ENCODE measurements at places on chromosomes 1 and 21.

DNA sequence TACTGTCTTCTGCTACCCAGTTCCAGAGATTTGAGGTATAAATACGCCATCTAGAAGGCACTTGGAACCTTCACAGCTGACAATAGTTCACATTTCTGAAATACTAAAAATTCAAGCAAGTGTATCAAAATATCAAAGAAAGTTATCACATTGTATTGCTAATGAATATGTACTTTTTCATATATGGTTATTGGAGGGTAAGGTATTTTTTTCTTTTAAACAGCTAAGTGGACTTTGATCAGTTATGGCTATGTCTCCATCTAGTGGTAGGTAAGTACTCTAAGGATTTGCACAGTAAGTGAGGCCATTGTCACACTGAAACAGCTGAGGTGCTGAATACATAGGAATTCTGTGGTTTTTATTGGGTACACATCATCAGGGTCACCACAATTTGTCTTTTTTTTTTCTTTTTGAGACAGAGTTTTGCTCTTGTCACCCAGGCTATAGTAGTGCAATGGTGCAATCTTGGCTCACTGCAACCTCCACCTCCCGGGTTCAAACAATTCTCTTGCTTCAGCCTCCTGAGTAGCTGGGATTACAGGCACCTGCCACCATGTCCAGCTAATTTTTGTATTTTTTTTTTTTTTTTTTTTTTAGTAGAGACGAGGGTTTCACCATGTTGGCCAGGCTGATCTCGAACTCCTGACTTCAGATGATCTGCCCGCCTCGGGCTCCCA is 49.1 kb upstream of the CR2 start:
- no peak for DNase-seq

- DNase-seq, result no peak
Measured at GRCh38 chr1:207155028-207155427, 51.0 kb downstream of the C4BPA start.

DNA sequence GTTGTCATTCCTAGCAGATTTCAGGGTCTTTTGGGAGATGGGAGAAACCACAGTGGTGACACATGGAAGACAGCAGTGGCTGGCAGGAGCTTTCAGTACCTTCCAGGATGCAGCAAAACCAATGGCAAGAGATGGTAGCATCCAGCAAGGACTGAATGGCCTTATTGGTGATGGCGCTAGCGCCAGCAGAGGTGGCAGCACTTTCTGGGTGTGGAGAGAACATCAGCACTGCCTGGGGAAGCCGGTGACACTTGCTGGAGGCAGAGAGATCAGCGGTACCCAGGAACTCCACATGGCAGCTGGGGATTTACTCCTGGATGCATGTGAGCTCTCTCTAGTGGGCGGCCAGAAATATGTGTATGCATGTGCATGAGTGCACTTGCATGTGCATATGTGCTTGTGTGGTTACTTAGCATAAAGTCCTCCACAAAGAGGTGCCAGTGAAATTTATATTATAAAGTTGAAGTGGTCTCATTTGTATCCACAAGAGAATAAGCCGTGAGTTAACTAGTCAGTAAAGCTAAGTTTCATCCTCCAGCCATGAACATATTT is 364.7 kb downstream of the LMX1A start:
- DNase-seq, result no peak

DNA sequence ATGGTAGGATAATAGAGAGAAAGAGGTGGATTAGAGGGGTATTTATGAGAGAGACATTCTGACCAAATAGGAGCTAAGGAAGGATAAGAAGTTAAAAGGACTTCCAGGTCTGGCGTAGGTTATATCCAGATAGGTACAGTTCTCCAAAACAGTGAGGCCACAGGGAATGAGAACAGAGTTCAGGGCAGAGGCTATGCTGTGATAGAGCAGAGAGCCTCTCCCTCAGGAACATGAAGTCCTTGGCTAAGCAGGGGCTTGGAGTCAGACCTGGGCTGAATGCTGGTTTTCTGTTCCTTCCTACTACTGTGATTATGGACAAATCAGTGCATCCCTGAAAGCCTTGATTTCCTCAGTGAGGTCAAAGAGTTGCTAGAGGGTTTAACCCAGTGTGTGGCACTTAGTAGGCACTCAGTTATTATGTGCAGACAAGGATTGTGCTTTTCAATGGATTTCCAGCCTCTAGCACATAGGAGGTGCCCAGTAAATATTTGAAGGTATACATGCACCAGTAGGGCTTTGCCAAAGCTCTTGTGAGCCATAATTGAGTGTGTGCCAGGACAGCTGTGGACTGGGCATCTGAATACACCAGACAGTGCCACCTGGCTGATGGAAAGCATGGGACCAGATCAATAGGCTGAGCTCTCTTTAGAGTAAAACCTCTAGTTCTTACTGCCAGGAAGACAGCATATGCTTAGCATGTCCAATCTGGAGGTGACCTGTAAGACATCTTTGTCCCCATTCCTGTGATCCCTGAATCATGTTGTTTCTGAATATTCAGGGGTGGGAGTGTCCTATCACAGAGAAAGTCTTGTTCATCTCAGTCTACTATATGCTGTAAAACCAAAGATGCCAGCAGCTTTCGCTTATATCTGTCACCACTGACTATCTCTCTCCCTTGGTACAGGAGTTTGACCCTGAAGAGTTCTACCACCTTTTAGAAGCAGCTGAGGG is 111.1 kb downstream of the PIK3R3 start:
- no peak for DNase-seq

DNA sequence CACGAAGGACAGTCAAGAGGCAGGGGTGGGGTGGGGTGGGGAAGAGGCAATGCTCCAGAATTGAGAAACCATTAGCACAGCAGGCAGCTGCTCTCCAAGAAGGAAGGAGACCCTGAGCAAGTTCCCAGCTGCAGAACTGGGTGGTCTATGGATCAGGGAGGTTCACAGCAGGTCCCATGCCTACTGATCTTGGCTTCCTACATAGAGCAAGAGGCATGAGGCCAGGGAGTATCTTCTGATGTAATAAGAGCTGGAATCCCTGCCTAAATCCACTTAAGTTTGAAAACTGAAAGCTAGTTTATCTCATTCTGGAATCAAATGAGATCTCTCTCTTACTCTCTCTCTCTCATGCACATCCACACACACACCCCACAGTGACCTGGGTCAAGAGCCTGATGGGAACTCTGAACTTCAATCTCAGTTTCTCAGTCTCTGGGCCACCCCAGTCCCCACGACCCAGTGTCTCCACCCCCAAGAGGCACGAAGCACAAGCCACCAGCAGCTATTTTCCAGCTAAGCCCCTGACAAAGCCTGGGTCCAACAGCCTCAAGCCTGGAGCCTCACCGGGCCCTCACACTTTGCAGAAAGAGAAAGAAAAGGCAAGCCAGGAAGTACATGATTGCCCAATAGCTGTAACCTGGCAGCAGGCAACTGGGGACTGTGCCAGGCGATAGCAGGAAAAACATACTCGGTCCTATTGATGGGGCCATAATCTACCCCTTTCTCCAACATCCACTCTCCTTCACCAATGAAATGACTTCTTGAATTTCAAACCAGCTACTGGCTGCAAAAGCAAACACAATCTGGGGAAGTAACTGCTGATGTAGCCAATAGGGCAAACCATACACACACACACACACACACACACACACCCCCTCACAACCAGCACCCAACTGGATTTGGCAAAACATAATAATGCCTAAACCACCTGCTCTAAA is 2.2 kb downstream of the NUAK2 start:
- DNase-seq, result no peak

GRCh38 chr21:22476726-22477646 is 1478.8 kb downstream of the NCAM2 start:
- no peak for DNase-seq

GRCh38 chr1:41353744-41354143 is 7.5 kb upstream of the FOXO6 start:
- DNase-seq, result no peak

GRCh38 chr1:82646888-82647287 is 846.2 kb downstream of the ADGRL2 start:
- no peak for DNase-seq

DNA sequence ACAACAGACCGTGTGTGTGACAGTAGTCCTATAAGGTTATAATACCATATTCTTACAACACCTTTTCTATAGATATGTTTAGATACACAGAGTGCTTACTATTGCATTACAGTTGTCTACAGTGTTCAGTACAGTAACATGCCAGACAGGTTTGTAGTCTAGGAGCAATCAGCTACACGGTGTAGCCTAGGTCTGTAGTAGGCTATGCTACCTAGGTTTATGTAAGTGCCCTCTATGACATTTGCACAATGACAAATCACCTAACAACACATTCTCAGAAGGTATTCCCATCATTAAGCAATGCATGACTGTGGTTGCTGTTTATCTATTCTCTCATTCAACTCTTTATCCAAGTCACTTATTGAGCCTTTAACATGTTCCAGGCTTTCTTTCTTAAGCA is 1.8 kb upstream of the WLS start:
- DNase-seq, result no peak

- DNase-seq, result no peak
Measured at GRCh38 chr21:36539434-36540150, 59.7 kb upstream of the CLDN14 start.

- no peak for DNase-seq
Measured at GRCh38 chr1:77026135-77026534, 158.9 kb downstream of the ST6GALNAC5 start.

DNA sequence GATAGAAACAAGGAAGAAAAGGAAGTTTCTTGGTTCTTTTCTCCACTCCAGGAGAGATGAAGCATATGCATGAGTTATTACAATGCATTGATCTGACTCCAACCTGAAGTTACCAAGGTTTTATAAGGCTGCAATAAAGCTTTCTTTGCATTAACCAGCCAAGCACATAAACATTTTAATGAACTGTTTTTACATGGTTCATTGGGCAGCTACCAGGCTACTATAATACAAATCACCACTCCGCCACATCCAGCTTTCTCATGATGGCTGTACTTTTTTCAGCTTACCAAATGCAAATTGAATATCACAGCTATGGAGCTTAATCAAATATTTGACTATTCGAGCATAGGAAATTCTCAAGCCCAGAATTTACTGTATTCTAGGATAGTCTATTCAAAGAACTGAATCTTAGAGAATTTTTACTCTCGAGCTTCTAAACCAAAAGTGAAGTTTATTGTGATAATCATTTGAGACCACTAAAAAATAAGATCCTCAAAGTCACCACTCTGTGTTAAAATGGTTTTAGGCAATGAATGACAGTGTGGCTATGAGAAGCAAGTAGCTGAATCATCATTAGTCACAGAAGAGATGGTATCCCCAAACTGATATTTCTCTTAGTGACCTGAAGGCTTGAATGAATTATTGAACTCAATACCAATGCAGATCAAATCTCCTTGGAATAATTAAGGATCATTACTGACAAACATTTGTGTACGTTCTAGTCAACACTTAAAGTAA is 58.6 kb upstream of the ZNF281 start:
- DNase-seq, result peak; percentile 24

GRCh38 chr1:205583461-205584130 is 48.2 kb downstream of the ELK4 start:
- DNase-seq, result no peak

DNA sequence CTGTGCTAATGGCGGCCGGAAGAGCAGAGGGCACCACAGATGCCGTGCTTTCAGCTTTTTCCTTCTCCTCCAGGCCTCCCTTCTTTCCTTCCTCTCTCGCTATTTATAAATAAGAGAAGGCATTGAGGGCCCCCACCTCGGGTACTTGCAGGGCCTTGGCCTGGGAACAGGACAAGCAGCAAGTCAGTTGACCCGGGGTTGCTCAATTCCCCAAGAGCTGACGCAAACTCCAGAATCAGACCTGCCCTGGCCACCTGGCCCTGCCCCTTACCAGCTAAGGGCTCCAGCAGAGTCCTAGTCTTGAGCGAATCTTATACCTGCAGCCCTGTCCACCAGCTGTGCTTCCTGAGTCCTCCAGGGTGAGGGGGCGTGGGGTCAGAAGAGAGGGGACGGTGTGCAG is 13.5 kb downstream of the TNFRSF1B start:
- DNase-seq, result no peak

- DNase-seq, result no peak
Measured at GRCh38 chr1:29455781-29456180, 219.5 kb downstream of the PTPRU start.

GRCh38 chr1:162327144-162327787 is 49.4 kb downstream of the SPATA46 start:
- DNase-seq, result no peak

DNA sequence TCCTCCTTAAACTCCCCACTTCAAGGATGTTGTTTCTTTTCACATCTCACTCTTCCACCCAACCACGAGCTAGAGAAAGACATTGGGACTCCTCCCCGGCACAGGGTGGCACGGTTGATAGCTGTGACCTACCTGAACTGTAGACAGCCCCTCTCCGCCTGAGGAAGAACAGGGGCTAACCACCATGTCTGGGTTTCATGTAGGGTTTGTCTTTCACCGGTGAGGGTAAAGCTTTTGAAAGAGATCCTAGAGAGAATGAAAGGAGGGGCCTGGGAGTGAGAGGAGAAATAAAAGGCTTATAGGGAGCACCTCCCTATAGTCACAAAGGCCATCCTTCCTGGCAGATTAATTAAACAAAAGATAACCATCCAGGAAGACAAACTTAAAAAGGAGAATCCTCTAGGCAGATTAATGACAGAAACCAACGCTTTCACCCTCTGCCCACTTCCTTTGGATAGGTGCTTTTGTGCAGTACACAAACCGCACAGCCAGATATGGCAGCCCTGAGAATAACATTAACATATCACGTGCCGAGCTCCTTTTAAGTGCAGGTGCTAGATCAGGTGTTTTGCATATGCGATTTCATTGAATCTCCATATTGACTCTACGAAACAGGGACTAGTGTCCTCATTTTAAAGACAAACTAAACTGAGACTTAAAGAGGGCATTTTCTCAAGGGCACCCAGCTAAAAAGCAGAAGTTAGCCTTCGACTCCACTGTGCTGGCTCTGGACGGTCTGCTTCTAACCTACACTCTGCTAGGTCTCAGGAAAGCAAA is 178.1 kb upstream of the RUNX1 start:
- DNase-seq, result no peak

GRCh38 chr1:47030170-47030805 is 6.8 kb downstream of the CYP4X1 start:
- no peak for DNase-seq

Measured in retina (tissue), 1 donor.